NCI-H2029 (cell line): ENCODE measurements at places on chromosomes 7 and 10.

GRCh38 chr10:132540456-132540855 lies 2.9 kb downstream of the INPP5A start:
- no peak for DNase-seq

DNA sequence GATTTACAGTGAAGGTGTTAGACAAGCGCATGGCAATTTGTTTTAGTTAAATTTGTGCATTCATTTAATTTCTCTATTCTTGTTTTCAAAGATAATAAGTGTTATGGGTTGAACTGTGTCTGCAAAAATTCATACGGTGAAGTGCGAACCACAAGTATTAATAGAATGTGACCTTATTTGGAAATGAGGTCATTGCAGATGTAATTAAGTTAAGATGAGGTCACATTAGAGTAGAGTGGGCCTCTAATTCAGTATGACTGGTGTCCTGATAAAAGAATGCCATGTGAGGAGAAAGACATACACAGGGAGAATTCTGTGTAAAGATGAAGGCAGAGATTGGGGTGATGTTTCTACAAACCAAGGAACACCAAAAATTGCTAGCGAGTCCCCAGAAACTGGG lies 158.8 kb upstream of the SEMA3E start:
- DNase-seq: no peak

- no peak for DNase-seq
Observed at GRCh38 chr10:1418031-1418550, 319.2 kb downstream of the ADARB2 start.

DNA sequence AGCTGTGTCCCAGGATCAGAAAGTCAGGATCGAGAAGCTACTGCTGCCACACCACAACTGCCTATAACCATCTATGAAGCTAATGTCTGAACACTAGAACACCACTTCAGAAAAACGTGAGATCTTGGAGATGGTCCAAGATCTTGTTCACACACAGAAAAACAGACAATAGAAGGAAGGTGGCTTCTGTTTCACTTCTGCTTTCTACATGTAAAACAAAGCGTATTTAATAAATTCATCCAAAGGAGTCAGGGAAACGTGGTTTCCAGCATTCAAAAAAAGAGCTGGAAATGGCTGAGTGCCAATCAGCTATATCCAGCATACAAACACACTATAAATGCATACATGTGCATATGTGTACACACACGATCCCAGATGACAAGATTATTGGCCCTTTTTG lies 70.2 kb upstream of the CCDC71L start:
- DNase-seq: peak; percentile 51

DNA sequence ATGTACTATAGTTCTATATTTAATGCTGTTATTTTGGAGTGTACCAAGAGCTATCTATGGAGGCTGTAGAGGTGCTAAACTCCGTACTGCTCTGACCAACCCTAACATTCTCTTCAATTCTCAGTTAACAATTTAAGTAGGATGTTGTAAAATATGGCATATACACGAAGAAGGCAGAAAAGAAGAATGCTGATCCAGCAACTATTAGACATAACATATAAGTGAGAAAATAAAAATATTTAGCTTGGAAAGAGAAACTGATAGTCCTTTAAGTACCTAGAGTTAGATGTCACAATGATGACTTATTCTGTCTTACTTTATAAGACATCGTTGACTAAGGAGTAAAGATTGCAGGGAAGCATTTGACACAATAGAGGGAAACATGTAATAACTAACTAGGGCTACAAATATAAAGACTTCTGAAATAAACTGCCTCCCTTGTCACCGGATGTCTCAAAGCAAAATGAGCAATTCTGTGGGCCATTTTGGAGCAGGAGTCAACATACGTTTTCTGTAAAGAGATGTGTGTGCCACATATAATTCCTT lies 159.5 kb downstream of the CPEB3 start:
- no peak for DNase-seq

GRCh38 chr10:93916257-93917063 lies 22.7 kb downstream of the SLC35G1 start:
- DNase-seq: no peak

- no peak for DNase-seq
Observed at GRCh38 chr7:167090-167855, 25.1 kb upstream of the FAM20C start.

- DNase-seq: no peak
Observed at GRCh38 chr10:44856696-44857095, 54.4 kb upstream of the TMEM72 start.

DNA sequence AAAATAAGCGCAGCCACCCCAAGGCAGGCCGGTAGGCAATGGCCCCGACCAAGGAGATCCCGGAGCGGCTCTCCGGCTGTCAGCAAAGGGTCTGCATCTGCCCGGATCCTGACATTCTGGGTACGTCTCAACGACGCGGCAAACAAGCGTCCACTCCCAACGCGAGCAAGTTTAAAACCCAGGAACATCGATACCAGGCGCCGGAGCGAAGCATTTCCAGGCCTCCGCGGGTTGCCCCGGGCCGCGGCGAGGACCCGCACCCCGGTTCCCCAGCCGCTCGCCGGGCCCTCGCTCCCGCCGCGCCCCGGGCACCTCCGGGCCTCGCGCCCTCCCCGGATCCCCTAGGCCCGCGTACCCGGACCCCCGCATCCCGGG lies 453 bp downstream of the URGCP start:
- DNase-seq: peak; percentile 4

GRCh38 chr10:117226813-117227451 lies 14.0 kb upstream of the SLC18A2 start:
- DNase-seq: no peak

DNA sequence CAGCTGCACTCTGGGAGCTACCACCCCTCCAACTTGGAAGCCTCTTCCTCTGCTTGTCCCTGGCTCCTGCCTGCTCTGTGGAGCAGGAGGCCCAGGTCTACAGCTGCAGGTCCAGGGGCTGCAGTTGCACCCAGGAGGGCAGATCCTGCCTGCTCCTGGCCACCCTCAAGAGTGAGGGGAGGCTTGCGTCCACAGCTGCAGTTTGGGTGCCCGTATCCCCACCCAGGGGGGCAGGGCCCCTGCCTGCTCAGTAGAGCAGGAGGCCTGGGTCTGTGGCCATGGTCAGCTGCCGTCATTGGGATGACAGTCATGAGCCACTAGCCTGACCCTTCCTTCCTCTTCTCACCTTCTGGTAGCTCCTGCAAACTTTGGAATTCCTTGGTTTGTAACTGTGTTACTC lies 25.1 kb downstream of the HHEX start:
- DNase-seq: no peak

DNA sequence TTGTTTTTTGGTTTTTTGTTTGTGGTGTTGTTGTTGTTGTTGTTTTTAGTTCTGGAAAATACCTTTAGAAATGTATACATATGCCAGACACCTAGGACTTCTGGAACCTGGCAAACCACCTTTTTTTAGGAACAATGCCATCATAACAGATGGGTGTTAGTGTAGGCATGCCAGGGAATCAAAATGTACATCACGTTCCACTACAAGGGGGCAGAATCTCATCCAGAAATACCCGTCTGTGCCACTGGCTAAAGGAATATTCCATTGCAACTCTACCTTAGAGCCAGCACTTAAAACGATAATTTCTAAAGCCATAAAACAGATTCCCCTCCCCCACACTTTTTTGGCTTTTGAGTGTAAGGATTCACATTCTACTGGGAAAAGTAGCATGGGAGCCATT lies 239.8 kb downstream of the ETV1 start:
- no peak for DNase-seq

DNA sequence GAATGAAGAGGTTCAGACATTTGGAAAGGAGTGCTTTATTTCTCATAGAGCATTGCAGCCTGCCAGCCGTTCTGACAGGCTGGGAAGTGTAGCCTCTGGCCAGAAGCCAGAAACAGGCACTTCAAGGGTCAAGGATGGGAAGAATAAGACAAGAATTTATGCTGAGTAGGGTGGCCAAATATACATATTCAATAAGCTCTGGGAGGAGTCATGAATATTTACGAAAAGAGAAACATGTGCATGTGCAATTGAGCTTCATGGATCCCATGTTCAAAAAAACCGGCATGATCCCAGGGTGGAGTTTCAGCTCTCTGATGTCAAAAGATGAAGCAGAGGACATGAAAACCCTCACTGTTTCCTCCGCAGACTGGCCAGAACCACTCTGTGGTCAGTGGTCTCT lies 32.9 kb downstream of the TLX1 start:
- no peak for DNase-seq

DNA sequence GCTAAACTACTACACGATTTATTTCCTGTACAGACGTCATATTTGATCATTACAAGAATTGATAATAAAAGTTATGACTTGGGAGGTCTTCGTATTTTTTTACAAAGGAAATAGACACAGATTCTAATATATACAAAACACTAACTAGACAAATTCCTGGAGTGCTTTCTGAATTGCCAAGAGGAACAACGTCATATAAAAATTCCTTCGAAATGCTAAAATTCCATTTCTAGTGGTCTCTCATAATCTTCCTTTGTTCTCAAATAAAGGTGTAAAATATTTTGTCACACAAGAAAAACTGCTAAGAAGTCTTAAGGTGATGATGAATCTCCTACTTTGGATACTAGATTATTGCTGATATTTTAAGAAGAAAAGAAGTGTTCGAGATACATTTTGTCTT lies 85.4 kb downstream of the CDK6 start:
- no peak for DNase-seq

GRCh38 chr7:71473366-71473967 lies 341.5 kb downstream of the GALNT17 start:
- no peak for DNase-seq

DNA sequence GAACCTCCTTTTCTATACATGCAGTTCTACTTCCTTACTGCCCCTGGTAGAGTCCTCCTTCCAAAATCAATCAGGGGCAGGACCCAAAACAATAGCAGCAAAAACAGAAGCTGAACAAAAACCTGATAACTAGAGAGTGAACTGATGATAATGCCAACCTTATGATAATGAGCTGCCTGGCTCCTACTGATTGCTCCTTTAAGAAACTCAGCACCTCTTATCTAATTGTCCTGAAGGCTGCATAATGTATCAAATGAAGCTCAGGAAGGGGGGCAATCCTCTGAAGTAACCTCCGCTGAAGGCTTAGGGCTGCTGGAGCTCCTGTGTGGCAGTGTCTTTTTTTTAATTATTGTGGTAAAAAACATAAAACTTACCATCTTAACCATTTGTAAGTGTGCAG lies 257.0 kb downstream of the PHTF2 start:
- no peak for DNase-seq

DNA sequence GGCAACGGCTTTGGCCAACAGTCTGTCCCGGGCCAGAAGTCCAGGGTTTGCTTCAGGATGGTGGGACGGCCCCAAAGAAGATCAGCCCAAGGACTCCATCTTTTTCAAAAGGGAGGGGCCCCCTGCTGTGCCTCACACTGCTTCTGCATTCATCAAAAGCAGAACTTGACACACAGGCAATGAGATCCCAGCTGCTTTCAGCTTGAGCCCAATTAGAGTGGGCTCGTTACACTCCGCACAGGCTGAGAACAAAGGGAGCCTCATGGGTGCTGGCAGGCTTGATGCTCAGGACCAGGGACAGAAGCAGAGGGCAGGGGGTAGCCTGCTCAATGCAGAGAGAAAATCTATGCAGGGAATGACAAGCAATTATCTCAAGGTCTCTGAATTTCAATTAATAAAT lies 45.5 kb downstream of the VOPP1 start:
- DNase-seq: no peak

- DNase-seq: no peak
Observed at GRCh38 chr7:4434306-4434705, 247.8 kb upstream of the FOXK1 start.

GRCh38 chr7:142375710-142376313 lies 118.0 kb upstream of the PRSS58 start:
- DNase-seq: no peak

DNA sequence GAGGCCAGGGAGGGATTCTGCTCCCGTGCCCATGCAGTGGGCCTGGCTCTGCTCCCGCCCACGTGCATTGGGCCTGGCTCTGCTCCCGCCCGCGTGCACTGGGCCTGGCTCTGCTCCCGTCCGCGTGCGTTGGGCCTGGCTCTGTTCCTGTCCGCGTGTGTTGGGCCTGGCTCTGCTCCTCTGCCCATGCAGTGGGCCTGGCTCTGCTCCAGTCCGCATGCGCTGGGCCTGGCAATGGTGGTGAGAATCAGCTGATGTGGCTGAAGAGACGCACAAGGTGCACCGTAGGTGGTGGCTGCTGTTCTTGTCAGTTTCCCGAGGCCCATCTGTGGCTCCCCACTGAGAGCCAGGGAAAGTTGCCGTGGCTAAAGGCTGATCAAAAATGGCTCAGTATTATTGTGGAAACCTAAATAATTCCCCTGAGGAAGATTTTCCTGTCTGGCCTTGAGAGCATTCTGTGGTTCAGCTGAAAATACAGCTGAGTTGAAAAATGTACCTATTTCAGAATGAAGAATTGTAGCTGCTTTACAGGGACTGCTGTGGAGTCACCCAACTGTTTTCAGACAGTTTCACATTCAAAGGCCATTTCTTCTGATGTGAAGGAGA lies 572.4 kb downstream of the GLRX3 start:
- DNase-seq: no peak

GRCh38 chr10:78937393-78937792 lies 131.4 kb upstream of the ZMIZ1 start:
- DNase-seq: no peak

- no peak for DNase-seq
Observed at GRCh38 chr10:109898007-109898406, 25.3 kb downstream of the XPNPEP1 start.

DNA sequence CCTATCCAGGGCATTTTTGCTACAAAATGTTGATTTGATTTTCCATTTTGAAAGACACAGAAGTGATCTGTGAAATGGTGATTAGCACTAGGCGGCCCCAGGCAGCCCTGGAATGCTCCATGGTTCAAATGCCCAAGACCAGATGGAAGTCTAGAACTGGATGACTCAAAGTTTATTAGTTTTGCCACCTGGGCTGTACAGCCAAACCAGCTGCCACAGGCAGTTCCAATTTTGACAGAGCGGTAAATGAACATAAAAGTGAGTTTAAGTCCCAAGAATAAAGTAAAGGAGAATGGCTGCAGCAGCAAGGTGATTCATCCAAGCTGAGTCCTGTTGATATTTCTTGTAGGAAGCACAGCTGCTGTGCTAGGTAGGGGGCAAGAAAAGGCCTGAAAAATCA lies 180.5 kb downstream of the SUGCT start:
- DNase-seq: no peak

DNA sequence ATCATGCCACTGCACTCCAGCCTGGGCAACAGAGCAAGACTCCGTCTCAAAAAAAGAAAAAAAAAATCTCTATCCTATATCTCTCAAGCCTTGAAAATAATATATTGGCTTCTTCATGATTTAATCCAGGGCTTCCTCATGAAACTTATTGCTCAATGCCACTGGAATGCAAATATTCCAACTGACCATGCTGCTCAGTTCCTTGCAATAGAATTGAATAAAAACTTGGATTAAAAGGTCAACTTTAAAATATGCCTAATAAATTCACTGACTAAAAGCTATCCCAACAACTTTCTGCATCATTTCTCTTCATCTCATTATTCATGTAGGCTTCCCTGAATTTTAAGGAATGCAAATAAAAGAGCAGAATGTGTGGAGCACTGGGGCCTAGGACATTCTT lies 42.1 kb upstream of the NOBOX start:
- no peak for DNase-seq

GRCh38 chr10:43256531-43257346 lies 10.1 kb downstream of the RASGEF1A start:
- DNase-seq: no peak

GRCh38 chr10:117987244-117987909 lies 59.4 kb downstream of the RAB11FIP2 start:
- DNase-seq: no peak
